ENCODE measurements at places on chromosomes 5 and 9.

GRCh38 chr9:20012232-20012631 is 223.4 kb upstream of the SLC24A2 start:
- DNase-seq = no peak

- DNase-seq = no peak
These were observed 98.0 kb upstream of the TSLP start for GRCh38 chr5:110973510-110973909.

- no peak for DNase-seq
These were observed 38.2 kb downstream of the GZMK start for GRCh38 chr5:55062039-55062779.

- DNase-seq = no peak
These were observed 99.9 kb downstream of the ENC1 start for GRCh38 chr5:74540622-74541021.

- DNase-seq = no peak
These were observed 369.0 kb downstream of the SPOCK1 start for GRCh38 chr5:137129886-137130680.

DNA sequence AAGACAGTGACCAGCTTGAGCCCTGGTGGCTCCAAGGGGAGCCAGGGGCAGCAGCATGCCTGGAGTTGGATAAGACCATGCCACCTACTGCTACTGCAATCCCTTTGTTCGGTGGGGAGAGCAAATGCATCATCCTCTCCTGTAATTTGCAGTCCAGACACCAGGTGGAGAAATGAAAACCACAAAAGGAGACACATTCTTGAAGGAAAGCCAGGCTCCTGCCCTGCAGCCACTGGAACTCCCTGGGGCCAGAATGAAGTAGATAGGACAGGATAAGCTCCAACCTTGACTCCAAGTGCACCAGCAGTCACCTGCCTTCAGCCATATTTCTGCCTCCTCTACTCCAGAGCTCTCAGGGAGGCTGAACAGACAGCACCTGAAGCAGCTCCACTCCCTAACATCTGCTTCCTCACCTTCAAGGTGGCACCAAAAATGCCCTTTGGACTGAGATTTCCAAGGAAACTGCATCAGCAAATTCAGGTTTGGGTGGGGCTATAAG is 65.1 kb upstream of the IQGAP2 start:
- no peak for DNase-seq

- no peak for DNase-seq
These were observed 11.6 kb downstream of the ANKH start for GRCh38 chr5:14859980-14860379.

- DNase-seq = no peak
These were observed 63.5 kb upstream of the GARNL3 start for GRCh38 chr9:127201071-127201541.

GRCh38 chr5:68343421-68343826 is 127.9 kb downstream of the PIK3R1 start:
- DNase-seq = no peak

GRCh38 chr9:34650816-34651215 is 1.2 kb upstream of the IL11RA start:
- no peak for DNase-seq

DNA sequence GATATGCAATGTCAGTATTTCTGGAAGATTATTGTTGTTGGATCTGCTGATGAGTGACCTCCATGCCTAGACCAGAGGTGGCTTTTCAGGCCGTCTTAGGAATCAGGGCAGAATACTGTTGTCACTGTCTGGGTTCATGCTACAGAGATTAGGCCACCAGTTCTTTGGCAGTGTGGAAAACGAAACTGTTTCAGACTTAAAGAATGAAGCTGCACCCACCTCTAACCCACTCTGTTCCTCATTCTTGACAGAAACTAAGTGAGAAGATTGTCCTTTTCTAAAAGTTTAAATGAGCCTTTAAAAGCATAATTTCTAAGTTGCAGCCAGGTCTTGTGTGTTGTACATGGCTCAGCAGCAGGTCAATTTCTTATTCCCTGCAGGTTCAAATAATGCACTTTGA is 444.3 kb downstream of the ENC1 start:
- no peak for DNase-seq

GRCh38 chr5:88667496-88668201 is 215.3 kb downstream of the MEF2C start:
- no peak for DNase-seq

Measured in NCI-H187 (cell line).